Activated T-cell treated with anti-CD3 and anti-CD28 coated beads for 1 hour (primary cell): ENCODE measurements at places on chromosomes 5 and 9.

DNA sequence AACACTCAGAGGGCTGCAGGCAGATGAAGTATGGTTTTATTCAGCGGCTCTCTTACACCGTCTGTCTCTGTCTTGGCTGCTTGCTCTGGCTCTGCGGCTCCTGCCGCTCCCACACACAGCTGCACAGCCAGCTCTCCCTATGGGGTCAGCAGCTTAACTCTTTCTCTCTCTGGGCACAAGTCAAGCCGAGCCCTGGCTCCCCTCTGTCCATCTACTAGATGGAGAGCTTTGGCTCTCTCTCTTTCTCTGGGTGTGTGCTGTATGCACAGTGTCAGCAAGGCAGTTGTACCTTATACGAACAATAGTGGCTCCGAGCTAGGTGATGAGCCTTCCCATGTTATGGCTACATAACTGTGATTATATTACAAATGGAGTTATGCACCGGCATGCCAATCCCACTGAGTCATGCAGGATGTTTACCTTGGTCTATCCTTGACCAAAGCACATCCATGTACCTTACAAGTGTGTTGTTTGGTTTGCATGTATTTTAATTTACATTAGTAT is 19.3 kb upstream of the PPP2CA start:
- no peak for DNase-seq

DNA sequence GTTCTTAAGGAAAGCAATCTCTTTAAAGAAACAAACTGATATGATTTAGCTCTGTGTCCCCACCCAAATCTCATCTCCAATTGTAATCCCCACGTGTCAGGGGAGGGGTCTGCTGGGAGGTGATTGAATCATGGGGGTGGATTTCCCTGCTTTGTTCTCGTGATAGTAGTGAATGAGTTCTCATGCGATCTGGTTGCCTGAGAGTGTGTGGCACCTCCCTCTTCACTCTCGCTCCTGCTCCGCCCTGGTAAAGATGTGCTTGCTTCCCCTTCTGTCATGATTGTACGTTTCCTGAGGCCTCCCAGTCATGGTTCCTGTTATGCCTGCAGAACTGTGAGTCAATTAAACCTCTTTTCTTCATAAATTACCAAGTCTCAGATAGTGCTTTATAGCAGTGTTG is 412.7 kb upstream of the SMC2 start:
- no peak for DNase-seq

GRCh38 chr5:106085136-106085535 is 1585.6 kb downstream of the EFNA5 start:
- DNase-seq = no peak

DNA sequence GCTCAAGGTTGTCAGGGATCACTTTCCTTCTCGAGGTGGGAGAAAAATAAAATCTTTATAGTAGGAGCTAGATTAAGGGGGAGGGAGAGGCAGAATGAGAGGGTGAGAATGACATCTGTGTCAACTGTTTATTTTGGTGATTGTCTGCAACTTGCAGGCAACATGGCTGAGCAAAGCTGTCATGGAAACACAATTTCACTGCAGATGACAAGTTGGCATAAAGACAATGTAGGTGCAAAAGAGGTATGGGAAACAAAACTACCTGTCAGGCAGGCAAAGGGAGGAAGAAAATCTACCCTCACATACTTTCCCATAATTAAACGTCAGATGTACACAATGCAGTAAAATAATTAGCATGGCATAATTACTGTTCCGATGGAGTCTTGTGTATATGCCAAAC is 167.4 kb downstream of the SLIT3 start:
- DNase-seq = no peak

GRCh38 chr5:58718269-58718978 is 135.5 kb downstream of the RAB3C start:
- no peak for DNase-seq

DNA sequence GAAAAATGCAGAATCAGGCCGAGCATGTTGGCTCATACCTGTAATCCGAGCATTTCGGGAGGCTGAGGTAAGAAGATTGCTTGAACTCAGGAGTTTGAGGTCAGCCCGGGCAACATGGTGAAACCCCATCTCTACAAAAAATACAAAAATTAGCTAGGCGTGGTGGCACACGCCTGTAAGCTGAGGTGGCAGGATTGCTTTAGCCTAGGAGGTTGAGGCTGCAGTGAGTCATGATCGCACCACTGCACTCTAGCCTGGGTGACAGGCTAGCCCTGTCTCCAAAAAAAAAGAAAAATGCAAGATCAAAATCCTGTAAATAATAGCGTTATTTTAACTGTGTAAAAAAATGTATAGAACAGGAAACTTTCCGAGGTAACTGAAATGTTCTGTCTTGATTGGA is 39.4 kb downstream of the RNF44 start:
- no peak for DNase-seq
